ENCODE measurements at places on chromosomes 16 and 17.

DNA sequence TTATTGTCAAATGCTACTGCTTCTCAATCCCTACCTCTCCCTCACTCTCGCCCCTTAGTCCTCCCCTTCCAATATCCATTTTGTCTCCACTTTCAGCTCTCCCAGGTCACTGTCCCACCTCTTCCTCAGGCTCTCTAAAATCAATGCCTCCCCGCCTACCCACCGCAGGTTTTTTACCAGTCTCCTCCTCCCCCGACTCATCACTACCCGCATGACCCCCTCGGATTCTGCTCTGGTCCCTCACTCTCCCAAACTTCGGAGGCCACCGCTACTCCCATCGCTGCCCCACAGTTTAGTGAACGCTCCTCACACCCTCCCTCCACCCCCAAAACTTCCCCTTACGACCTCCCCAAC is 513 bp downstream of the CRLF3 start:
- DNase-seq, result no peak

DNA sequence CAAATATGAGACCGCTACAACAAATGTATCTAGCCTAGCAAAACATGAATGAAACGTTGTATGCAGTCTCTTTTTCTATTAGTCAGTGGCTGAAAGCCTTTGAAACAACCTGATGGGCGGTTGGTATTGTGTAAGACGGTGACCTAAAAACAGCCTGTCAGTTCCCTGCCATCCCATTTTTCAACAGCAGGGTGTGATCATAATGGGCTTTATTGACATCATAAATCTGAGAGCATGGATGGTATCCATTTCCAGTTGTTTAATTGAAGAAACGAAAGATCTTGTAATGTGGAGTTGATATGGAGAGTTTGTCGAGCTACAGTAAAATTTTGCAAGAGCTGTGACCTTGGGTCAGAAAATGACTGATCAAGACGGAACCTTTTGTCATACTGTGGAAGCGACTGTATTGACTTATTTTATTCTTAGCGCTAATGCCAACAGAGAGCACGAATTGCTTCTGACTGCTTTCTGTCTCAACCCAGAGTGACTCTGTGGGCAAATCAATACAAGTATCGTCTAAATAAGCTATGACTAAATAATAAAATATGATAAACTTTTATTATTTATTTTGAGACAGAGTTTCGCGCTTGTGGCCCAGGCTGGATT is 12.3 kb upstream of the MEIOB start:
- DNase-seq, result no peak

DNA sequence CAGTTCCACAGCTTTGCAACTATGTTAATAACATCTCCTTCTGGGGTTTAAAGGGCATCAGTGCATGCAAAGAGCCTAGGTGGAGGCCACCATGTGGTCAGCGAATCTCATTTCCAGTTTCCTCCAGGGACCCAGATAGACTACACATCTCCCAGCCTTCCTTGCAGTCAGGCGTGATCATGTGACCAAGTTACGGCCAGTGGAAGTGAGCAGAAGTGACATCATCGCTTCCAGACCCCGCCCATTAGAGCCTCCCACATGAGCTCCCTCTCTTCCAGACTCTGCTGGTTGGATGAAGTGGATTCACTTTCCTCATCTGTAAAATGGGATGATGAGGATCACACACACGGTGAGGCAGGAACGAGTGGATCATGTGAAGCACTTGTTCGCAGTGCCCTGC is 27.4 kb upstream of the KDM8 start:
- DNase-seq, result no peak

GRCh38 chr16:75079346-75079926 is 37.1 kb downstream of the LDHD start:
- no peak for DNase-seq

DNA sequence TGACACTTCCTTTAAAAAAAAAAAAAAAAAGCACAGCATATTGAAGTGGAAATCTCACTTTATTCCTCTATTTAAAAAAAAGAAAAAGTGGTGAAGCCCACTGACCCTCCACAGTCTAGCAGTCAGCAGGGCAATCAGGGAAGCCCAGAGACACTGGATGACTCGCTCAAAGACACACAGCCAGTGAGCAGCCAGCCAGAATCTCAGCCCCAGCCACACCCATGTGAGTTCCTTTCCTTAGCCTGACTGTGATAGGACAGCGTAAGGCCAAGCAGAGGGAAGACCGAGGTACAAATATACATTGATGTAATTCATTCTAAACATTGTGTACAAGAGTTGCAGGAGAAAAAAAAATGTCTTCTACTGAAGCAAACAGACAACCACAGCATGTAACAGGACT is 22.5 kb downstream of the XPO6 start:
- no peak for DNase-seq

GRCh38 chr16:1979271-1980029 is 1.8 kb downstream of the NOXO1 start:
- no peak for DNase-seq
